Activated CD8-positive, alpha-beta T cell treated with anti-CD3 and anti-CD28 coated beads for 36 hours (primary cell): ENCODE measurements at places on chromosomes 7 and 10. TPM values are rescaled to one million over a fixed set of nuclear protein-coding genes. Genes with fewer than 3 reads are reported as not detected.

DNA sequence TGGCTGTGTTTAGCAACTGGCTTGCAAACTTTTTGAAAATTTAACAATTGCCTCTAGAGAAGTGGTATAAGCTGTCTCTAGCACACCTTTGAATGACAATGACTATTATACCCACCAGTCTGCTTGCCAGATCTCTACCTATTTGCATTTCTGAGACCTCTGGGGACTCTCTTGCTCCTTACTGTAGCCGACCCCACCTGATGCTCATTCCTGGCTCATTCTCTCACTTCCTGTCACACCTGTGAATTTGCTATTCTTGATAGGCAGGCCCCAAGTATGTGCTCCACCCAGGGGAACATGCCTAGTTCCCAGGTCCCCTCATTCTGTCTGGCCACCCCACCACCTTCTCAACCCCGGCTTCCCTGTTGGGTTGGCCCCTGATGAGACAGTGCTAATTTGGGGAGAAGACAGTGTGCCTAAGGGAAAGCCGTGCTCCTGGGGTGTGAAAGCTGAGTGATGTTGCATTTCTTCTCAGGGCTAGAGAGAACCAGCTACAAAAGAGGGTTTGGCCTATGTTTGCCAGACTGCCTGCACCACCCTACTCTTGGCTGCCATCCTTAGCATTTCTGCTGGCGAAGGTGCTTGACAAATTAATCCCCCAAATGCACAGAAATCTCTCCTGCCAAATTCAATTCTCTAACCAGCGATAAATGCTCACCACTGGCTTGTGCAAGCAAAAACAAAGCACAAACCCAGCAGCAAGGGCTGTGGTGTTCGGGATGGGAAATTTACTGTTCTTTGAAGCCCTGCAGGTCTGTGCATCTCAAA, 138.2 kb downstream of the RPS24 start:
- DNase-seq, result no peak
- H3K4me1 ChIP-seq, result no peaks in the 10 kb centered on the region
- no peaks in the 10 kb centered on the region for H3K36me3 ChIP-seq
- H3K27ac ChIP-seq, result no peak overlapping the region
- no peak overlapping the region for H3K4me3 ChIP-seq

DNA sequence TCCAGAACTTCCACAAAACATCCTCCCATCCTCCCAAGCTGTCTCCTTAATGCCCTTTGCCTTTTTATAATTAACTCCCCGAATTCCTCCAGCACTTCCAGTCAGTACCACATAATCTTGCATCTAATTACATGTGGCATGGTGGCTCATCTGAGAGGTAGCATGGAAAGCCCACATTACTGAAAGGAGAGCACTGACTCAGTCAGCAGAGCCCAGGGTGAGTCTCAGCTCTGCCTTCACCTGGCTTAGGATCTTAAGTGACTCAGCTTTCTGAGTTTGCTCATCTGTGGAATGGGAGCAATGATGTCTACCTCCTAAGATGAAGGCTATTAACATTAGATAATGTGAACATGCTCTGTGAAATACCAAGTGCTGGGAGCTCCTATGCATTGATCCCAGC, 433.9 kb downstream of the SORCS3 start:
- H3K4me3 ChIP-seq, result no peak overlapping the region
- no peak for DNase-seq
- H3K4me1 ChIP-seq, result no peaks in the 10 kb centered on the region
- no peak overlapping the region for H3K27ac ChIP-seq
- peaks cover 4% of the 10 kb centered on the region for H3K27me3 ChIP-seq

DNA sequence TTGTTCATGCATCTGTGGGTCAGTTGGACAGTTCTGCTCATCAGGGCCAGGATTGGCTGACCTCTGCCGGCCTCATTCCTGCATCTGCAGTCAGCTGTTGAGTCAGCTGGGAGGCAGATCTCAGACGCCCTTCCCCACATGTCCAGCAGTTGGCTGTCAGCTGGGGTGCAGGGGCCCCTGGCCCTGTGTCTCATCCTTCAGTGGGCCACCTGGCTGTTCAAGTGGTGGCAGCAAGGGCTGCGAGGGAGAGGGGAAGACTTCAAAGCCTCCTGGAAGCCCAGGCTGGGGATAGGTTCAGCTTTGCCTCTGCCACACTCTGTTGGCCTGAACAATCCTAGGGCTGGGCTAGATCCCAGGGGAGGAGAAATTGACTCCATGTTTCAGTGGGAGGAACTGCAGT, 33.2 kb downstream of the TACR2 start:
- H3K4me1 ChIP-seq, result no peaks in the 10 kb centered on the region
- no peak for DNase-seq

CCL26 gene
- not detected for total RNA-seq

SPDYE18 gene
- not detected for total RNA-seq

HOXA5 gene
- not detected for total RNA-seq
